ENCODE measurements at places on chromosomes 7 and 10. TPM values are rescaled to one million over a fixed set of nuclear protein-coding genes. Genes with fewer than 3 reads are reported as not detected.

DNA sequence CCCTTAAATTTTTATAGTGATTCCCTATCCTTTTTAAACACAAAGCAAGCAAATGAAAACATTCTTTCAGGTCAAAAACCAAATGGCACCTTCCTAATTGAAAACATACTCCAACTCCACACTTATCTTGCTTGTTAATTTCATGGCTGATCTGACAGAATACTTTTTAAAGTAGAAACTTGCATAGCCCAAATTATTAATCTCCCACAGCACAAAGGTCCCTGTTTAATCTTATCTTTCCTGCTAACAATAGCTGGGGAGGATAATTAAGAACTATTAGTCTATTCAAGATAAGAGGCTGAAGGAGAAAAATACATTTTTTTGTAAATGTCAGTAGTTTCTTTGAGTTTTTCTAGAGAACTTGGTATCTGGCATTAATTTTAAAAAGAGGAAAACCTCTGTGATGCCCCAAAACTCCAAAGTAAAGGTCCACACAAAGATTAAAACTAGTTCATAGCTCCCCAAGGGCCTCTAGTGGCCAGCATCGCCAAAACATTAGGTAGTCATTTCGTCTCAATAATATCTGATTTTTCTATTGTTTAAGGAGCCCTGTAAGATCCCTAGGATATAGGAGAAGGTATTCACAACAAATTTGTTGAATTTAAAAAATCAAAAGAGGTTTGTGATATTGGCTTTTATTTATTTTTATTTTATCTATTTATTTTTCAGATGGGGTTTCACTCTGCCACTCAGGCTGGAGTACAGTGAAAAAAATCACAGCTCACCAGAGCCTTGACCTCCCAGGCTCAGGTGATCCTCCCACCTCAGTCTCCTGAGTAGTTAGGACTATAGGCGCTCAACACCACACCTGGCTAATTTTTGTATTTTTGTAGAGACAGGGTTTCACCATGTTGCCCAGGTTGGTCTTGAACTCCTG, 14.7 kb downstream of the CDNF start:
- peaks cover 4% of the 10 kb centered on the region for H3K4me1 ChIP-seq
- DNase-seq: no peak
- no peaks in the 10 kb centered on the region for H3K36me3 ChIP-seq
- H3K27ac ChIP-seq: no peak overlapping the region

GRCh38 chr10:102676534-102677315, 32.4 kb downstream of the TRIM8 start:
- H3K4me1 ChIP-seq: peaks cover 40% of the 10 kb centered on the region
- peaks cover 11% of the 10 kb centered on the region for H3K36me3 ChIP-seq
- DNase-seq: no peak
- no peak overlapping the region for H3K27ac ChIP-seq

- H3K27me3 ChIP-seq: no peaks in the 10 kb centered on the region
- H3K36me3 ChIP-seq: no peaks in the 10 kb centered on the region
- H3K4me1 ChIP-seq: no peaks in the 10 kb centered on the region
- H3K27ac ChIP-seq: no peak overlapping the region
Measured at GRCh38 chr7:78576236-78576635, 777.7 kb downstream of the PHTF2 start.

SFRP5 gene
- total RNA-seq: not detected

DNA sequence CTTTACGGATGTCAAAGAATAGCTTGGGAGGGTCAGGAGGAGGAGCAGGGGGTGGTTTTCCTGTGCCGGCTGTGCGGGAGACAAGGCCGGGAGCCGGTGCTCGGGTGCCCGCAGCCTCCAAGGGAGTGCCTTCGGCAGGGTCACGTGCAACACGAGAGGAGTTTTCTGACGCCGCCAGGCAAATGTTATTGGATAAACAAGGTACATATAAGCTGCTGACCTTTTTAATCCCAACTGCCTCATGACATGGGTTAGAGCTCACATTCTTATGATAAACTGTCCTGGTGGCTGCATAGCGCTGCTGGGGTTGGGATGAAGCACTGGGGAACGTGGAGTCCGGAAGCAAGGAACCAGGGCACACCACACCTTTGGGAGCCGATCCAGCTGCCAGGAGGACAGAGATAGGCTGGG, 124.8 kb upstream of the PDLIM1 start:
- no peak overlapping the region for H3K4me3 ChIP-seq
- no peak for DNase-seq
- H3K27ac ChIP-seq: no peak overlapping the region
- H3K36me3 ChIP-seq: no peaks in the 10 kb centered on the region
- no peaks in the 10 kb centered on the region for H3K4me1 ChIP-seq

PIP gene
- total RNA-seq: not detected

AFAP1L2 gene
- 67.4 TPM for total RNA-seq

GRCh38 chr10:31278279-31278941, 40.6 kb upstream of the ZEB1 start:
- no peak overlapping the region for H3K27ac ChIP-seq
- H3K27me3 ChIP-seq: peaks cover 23% of the 10 kb centered on the region
- no peaks in the 10 kb centered on the region for H3K4me1 ChIP-seq
- no peaks in the 10 kb centered on the region for H3K36me3 ChIP-seq
- DNase-seq: no peak
- H3K4me3 ChIP-seq: no peak overlapping the region

DNA sequence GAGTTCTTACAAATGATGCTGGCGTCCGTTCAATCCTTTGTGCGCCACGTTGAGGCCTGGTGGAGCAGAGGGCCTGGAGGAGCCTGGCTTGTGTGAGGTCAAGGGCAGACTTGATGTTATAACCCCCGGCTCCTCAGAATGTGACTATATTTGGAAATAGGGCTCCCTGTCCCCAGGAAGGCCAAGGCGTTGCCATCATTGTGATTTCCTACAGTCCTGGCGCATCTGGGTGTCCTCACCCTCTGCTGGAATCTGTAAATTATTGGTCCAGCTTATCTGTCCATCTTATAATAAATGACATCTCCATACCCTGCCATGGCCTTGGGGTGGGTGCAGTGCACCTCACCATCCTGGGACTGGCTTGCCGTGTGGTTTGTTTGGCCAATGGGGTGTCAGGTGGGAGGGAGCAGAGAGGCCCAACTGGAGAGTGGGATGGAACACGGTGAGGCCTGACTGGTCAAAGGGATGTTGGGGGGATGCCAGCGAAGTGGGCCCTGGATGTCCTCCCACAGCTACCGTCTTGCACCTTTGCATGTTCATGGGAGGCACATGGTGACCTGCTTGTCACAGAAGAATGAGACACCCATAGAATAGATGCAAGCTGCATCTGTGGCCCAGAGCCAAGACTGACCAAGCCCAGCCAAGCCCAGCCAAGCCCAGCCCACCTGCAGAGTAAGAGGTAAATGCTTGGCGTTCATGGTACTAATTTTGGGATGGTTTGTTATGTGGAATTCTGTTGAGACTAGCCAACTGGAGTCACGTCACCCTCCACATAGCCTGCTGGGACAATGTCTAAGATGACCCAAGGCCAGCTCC, 11.1 kb upstream of the LRRC27 start:
- H3K27ac ChIP-seq: peak overlapping the region; percentile 71
- no peaks in the 10 kb centered on the region for H3K27me3 ChIP-seq
- peaks cover 17% of the 10 kb centered on the region for H3K36me3 ChIP-seq
- no peak overlapping the region for H3K4me3 ChIP-seq
- peaks cover 47% of the 10 kb centered on the region for H3K4me1 ChIP-seq

- H3K4me1 ChIP-seq: peaks cover 11% of the 10 kb centered on the region
- no peak for DNase-seq
- no peak overlapping the region for H3K27ac ChIP-seq
- H3K36me3 ChIP-seq: no peaks in the 10 kb centered on the region
- H3K4me3 ChIP-seq: no peak overlapping the region
Measured at GRCh38 chr10:80410578-80411145, 2.3 kb downstream of the PRXL2A start.

GRCh38 chr7:157527686-157528085, 190.9 kb downstream of the DNAJB6 start:
- peaks cover 2% of the 10 kb centered on the region for H3K36me3 ChIP-seq
- no peak overlapping the region for H3K4me3 ChIP-seq
- no peak for DNase-seq
- no peak overlapping the region for H3K27ac ChIP-seq
- H3K27me3 ChIP-seq: peaks cover 31% of the 10 kb centered on the region

GRCh38 chr7:116351966-116352365, 141.6 kb downstream of the TES start:
- no peak overlapping the region for H3K4me3 ChIP-seq
- no peak overlapping the region for H3K27ac ChIP-seq
- H3K36me3 ChIP-seq: no peaks in the 10 kb centered on the region
- H3K4me1 ChIP-seq: no peaks in the 10 kb centered on the region

DNA sequence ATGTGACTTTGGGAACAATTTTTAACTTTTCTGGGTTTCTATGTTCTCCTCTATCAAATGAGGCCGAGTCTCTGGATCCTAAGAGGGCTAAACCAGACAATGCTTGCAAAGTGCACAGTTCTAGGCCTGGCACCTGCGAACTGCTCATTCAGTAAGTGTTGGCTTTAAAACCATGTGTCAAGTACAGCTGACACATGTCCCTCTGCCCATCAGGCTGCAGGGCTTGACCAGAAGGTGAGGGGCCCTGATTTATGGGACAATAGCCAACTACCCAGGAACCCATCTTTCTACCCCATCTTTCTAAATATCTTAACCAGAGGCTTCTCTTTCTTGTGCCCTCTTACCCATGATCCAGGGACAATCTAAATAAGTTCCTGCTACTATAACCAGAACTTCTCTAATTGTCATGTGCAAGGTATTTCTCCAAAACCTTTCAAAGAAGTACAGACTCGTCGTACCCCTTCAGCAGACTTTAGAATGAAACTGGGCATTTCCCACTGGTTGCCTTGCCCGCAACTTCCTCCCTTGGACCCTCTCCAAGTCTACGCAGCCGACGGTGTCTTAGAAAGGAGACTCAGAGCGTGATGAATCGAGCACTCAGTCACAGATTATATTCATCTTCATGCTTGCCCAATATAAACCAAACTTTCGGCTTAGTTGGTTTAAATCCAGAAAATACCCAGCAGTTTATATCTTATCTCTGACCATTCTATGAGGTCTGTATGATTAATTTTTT, 69.8 kb upstream of the STEAP1B start:
- H3K27me3 ChIP-seq: peaks cover 77% of the 10 kb centered on the region
- no peak overlapping the region for H3K4me3 ChIP-seq
- DNase-seq: peak; percentile 27
- H3K27ac ChIP-seq: no peak overlapping the region

DNA sequence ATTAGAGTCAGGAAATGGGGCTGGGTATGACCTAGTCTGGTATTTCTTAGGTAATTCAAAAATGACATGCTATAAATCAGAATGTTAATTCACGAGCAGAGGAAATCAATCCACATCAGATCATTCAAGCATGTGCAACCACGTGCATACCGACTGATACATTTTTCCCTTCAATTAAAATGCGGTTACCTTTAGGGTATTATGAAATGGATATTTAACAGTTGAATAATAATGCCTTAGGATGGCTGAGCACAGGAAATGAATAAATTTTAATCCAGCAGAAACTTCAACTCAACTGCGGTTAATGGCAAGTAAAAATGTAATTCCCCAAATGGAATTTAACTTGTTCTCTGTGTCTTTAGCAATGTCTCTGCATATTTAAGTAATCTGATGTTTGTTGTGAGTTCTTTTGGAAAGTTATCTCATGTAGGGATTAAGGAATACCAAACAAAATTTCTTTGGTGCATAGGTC, 9.2 kb downstream of the CPA2 start:
- H3K4me1 ChIP-seq: peaks cover 12% of the 10 kb centered on the region
- H3K4me3 ChIP-seq: no peak overlapping the region
- peaks cover 17% of the 10 kb centered on the region for H3K27me3 ChIP-seq
- H3K36me3 ChIP-seq: no peaks in the 10 kb centered on the region
- no peak for DNase-seq

GRCh38 chr7:70455925-70456324, 676.0 kb upstream of the GALNT17 start:
- peaks cover 8% of the 10 kb centered on the region for H3K4me1 ChIP-seq
- DNase-seq: no peak
- H3K4me3 ChIP-seq: no peak overlapping the region
- H3K27me3 ChIP-seq: no peaks in the 10 kb centered on the region
- no peaks in the 10 kb centered on the region for H3K36me3 ChIP-seq
- no peak overlapping the region for H3K27ac ChIP-seq

- no peaks in the 10 kb centered on the region for H3K36me3 ChIP-seq
- H3K27ac ChIP-seq: no peak overlapping the region
- no peak for DNase-seq
- no peak overlapping the region for H3K4me3 ChIP-seq
- peaks cover 3% of the 10 kb centered on the region for H3K4me1 ChIP-seq
Measured at GRCh38 chr7:1580422-1581030, 10.7 kb upstream of the PSMG3 start.

DNA sequence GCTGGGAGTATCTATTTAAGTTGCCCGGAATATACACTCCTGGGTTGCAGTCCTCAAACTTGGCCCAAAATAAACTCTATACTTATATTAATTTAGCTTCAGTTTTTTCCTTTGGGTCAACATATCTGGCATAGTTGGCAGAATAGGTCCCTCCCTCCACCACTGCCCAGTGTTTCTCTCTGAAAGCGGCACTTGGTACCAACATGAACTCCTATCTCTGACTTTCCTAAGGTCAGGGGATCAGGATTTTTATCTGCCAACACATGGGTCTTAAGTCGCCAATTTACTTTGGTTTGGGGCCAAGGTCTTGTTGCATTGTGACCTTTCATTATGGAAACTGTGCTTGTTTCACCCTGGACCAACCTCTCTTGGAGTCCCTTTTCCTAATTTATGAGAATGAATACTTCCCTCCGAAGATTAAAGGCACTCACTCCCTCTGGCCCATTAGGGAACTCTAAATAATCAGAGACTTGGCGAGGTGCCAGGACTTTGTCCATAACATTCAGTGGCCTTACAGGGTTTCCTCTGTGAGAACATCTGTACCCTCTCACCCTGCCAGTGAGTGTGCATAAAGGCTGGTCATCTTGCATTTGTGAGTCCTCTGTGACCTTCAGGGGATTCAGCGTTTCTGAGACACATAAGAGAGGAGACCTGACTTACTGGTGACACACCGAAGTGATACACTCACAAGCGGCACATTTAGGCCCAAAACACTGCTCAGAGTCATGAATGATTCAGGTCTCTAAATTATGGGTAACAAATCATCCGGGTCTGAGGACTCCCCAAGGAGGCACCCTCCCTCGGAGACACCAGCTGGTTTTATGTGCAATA, 19.7 kb upstream of the FKBP9 start:
- H3K36me3 ChIP-seq: peaks cover 6% of the 10 kb centered on the region
- no peak overlapping the region for H3K27ac ChIP-seq
- DNase-seq: no peak

DNA sequence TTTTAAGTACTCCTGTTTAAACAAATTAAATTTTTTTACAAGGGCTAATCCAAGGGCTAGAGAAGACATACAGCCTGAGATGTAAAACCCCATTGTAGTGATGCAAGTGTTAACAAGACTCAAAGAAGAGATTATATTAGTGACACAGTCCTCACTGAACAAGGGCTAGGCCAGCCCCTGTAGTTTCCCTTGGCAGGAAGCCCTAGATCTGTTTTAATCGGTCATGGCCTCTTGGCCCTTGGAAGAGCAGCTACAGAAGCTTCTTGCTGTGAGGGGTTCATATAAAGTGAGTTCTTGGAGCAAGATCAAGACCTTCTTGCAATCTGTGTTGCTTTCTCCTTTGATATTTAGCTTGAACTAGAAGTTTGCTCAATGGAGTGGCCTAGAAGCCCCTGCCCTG, 1339.4 kb downstream of the XPNPEP1 start:
- no peak for DNase-seq
- no peaks in the 10 kb centered on the region for H3K36me3 ChIP-seq
- H3K27me3 ChIP-seq: no peaks in the 10 kb centered on the region
- no peaks in the 10 kb centered on the region for H3K4me1 ChIP-seq
- H3K4me3 ChIP-seq: no peak overlapping the region

RBP4 gene
- not detected for total RNA-seq

PPRC1 gene
- total RNA-seq: 57.9 TPM

Data from activated CD8-positive, alpha-beta memory T cell treated with anti-CD3 and anti-CD28 coated beads, Interleukin-2, amount 10 ng/mL, durations not matched to agents 7 days and 5 days (primary cell).